ENCODE measurements at places on chromosomes 7 and 10.

DNA sequence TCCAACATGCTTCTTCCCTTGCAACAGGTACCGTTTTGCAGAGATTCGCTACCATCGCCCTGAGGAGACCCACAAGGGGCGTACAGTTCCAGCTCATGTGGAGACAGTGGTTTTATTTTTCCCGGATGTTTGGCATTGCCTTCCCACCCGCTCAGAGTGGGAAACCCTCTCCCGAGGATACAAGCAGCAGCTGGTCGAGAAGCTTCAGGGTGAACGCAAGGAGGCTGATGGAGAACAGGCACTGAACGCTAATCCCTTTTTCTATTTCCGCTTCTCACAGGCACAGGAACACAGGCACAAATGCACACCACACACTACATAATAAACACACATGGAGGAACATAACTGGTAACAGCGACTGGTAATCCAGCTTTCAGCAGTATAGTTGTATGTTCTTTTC lies 35.2 kb downstream of the CCAR1 start:
- no peak for DNase-seq

GRCh38 chr7:95209276-95209675 lies 115.1 kb downstream of the PON1 start:
- no peak for DNase-seq

DNA sequence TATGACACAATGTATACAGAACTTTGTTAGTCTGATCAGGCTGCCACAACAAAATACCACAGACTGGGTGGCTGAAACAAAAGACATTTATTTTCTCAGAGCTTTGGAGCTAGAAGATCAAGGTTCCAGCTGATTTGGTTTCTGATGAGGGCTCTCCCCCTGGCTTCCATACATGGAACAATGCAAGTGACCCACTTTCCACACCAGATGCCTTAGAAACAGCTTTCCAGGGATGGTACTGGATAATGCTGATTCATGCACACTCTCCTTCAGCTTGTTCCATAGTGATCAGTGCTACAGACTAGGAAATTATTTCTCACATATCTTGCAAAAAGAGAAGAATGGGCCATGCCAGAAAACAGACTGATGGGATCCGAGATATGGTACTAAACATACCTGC lies 1274.9 kb upstream of the SORCS1 start:
- no peak for DNase-seq

- DNase-seq: no peak
Measured at GRCh38 chr10:88067737-88068136, 204.3 kb downstream of the PTEN start.

DNA sequence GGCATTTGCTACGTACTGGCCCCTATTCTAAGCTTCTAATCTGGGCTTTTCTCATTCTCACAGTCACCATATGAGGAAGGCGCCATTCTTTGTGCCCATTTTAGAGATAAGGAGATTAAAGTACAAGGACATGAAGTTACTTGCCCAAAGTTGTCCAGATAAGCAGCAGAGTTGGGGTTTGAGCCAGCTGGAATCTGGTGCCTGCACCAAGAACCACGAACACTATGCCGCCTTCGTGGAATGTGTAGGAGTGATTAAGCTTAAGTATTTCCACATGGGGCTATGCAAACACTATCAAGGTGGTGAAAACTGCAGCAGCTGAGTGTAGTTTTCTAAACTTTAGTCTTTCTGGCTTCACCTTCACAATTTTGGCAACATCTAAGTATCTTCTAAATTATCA lies 342.7 kb upstream of the ETV1 start:
- DNase-seq: no peak

GRCh38 chr7:32890010-32890792 lies 1.4 kb downstream of the KBTBD2 start:
- peak; percentile 19 for DNase-seq

GRCh38 chr7:63012633-63013183 lies 985.9 kb upstream of the ZNF722 start:
- DNase-seq: no peak

DNA sequence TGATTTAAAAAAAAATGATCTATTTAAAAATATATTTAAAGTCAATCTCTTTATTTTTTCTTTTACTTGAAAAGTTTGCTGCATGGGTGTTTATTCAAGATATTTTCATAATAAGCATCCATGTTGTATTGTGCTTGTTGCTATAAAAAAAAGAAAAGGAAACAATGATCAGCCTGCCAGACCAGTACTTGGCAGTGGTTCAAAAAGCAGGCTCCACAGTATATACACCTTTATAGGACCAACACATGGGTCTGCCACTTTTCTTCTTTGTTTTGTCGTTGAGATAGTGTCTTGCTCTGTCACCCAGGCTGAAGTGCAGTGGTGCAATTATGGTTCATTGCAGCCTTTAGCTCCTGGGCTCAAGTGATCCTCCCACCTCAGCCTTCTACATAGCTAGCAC lies 228.0 kb downstream of the TWIST1 start:
- DNase-seq: no peak

- no peak for DNase-seq
Measured at GRCh38 chr7:28739128-28739527, 219.0 kb downstream of the TRIL start.
